NCI-H1694 treated with DMSO at 0.1 percent for 48 hours (cell line): ENCODE measurements at places on chromosomes 2 and 18.
A peak's percentile ranks its signal among the peaks of the same experiment; 100 is the strongest.

DNA sequence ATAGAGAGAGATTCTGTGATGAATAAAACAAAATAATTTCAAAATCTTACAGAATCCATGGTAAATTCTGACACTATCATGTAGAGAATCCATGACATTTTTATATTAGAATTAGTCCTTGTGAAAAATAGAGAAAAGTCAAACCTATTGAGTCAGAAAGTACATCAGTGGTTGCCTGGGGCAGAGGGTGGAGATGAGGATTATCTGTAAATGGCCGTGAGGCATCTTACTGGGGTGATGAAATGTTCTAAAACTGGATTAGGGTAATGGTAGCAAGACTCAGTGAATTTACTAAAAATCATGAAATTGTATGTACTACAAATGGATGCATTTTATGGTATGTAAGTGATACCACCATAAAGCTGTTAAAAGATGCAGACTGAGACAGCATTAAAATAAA, 323.1 kb downstream of the SLC8A1 start:
- DNase-seq: no peak

GRCh38 chr2:198259496-198259895, 455.1 kb downstream of the PLCL1 start:
- no peak for DNase-seq

DNA sequence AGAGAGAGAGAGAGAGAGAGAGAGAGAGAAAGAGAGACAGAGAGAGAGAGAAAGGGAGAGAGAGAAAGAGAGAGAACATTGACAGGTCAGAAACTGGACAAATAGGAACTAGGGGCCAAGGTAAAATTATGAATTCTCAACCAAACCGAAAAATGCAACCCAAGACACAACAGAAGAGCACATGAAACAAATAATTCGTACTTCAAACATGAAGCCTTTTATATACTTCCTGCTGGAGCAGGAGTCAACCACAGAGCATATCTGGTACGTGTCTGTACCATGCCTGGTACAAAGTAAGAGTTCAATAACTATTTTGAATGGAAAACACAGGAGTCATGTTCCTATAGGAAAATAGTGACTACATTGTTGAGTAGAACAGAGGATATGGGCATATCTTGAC, 6.5 kb upstream of the VPS54 start:
- DNase-seq: no peak

- no peak for DNase-seq
These were observed 19.0 kb downstream of the CRACDL start for GRCh38 chr2:98917031-98917471.

- no peak for DNase-seq
These were observed 430.1 kb downstream of the FBXO15 start for GRCh38 chr18:73717570-73717969.

DNA sequence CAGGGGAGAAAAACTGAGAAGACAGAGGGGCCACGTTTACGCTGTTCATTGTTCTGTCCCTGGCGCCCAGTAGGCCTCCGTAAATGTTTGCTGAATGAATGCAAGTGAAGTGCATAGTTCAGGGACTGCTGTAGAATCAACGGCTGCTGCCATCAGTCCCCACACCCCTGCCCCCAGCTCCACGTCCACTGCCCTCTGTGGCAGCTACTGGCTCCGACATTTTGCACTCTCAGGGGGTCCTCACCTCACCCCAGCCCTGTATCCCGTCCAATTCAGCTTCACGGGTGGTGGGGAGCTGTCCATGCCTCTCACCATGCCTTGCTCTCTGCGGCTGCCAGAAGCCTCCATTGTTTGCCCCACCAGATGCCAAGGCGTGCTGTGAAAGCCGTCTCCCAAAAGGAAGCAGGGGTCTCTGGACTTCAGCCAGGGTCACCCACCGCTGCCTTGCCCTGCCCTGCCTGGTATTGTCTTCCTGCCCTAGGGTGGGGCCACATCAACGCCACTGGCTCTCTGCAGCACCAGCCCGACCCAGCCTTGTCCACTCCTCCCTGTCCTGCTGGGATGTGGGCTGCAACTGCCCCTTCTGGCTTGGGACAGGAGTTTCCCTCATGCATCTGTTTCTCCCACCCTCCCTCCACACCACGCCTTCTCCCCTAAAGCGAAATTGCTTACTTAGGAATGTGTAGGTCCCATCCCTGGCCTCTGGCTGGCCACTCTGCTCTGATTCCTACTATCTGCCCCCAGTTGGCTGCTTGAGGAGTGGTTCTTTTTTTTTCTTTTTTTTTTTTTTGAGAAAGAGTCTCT, 86.0 kb downstream of the RHOB start:
- DNase-seq: no peak

DNA sequence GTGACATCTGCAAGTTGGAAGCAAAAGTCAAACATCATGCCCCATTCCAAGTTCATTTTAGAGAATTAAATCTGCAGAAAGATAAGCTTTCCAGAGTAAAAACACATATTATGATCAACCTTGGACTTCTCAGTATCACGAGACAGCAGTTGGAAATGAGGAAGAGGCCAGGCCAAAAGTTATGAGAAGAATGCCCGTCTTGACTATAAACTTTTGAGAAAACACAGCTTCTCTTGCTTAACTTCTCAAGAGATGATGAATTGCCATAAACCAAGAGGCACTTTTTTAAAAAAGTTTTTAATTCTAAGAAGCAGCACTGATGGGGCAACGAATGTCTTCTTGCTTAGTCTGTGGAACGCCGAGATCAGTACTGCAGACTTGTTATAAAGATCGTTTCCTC, 52.6 kb upstream of the NFU1 start:
- DNase-seq: no peak

DNA sequence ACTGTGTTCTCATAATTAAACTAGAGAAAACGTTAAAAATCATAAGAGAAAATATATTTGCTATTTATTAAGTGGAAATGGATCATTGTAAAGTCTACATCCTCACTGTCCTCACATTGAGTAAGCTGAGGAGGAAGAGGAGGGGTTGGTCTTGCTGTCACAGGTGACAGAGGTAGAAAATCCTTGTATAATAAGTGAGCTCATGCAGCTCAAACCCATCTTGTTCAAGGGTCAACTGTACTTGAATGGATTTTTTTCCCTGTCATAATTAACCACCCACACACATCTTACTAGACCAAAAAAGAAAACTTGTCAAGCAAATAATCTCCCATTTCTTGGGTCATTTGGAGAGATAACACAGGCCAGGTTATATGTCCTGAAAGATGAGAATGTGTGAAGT, 231.2 kb downstream of the NEDD4L start:
- DNase-seq: no peak

DNA sequence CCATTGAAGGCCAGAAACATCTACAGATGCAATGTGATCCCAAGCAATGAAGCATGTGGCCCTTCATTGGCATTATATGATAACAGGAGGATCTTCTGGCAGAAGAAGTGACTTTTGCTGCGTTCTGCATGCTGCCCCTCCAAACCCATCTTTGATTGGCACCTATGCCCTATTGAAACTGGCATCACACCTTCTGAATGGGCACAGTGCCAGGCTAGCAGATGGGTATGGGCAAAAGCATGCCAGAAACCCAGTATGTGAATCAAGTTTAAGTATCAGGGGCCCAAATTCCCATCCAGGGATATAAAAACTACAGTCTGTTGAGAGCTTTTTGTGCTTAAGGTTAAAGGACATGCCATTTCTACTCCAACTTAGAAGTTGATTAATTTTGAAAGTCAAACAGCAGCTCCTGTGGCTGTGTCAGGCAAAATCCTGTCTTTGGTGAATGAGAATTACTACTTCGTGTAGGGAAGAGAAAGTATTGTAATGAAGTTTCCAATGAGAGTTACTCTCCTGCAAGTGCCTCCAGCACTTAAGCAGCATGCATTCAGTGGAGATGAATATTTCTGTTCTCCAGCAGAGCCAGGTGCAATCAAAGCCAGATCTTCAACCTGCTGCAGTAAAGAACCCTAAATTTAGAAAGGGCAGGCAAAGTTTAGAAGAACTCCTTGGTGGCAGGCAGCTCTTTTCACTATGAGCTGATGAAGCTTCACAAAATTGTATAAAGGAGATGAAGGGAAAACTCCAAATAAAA, 8.6 kb downstream of the VRK2 start:
- peak; percentile 93 for DNase-seq

DNA sequence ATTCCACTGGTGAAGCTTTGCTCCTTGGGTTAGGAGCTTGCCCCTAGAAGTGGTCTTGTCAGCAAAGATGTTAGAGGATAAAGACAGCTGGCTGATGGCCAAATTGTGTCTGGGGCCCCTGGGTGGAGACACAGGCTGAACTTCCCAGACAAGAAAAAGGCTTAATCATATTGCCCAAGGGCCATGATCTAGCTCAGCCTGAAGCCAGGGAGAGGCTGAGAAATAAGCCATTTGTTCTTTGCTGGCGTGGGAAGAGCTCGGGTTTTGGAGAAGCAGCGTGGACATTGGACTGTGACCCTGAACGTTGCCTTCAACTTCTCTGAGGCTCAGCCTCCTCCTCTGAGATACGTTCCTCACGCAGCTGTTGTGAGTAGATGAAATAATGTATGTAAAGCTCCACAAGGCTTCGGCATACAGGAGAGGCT, 153.0 kb downstream of the ZFP36L2 start:
- no peak for DNase-seq

- DNase-seq: no peak
These were observed 7.9 kb downstream of the MAP3K2 start for GRCh38 chr2:127379712-127380355.

DNA sequence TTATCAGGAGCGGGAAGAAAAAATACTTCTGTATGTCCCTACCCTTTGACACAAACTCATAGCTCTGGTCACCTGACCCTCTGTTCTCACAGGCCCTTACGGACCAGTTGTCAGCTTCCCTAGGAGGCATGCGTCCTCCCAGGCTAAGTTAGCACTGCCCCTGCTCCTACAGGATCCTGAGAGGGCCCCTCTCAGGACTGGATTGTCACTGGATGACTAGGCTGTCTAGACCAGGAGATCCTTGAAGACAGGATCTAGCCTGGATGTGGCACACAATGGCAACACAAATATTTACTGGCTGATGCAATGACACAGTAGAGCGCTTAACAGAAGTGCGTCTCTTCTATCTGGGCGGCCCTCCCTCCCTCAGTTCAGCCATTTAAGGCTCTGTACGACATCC, 7.7 kb downstream of the FAM228A start:
- DNase-seq: no peak

GRCh38 chr2:212974692-212975091, 176.7 kb downstream of the IKZF2 start:
- no peak for DNase-seq

DNA sequence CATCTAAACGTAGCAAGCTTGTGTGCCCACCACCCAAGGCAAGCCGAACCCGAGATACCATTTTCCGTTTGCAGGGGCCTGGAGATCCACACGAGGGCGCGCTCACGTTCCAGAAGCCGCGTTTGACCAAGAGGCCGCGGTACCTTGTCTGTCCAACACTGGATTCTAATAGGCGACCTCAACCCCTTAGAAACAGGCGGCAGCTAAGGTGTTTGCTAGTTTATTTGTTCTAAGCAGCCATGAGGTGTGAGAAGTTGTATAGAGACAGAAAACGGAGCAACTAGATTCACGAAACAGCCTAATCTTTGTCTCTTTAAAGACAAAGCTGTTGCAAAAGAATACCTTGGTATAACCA, 4.2 kb downstream of the HOXD11 start:
- DNase-seq: peak; percentile 59
